NCI-H345 (cell line): ENCODE measurements at places on chromosomes 3 and 15.

DNA sequence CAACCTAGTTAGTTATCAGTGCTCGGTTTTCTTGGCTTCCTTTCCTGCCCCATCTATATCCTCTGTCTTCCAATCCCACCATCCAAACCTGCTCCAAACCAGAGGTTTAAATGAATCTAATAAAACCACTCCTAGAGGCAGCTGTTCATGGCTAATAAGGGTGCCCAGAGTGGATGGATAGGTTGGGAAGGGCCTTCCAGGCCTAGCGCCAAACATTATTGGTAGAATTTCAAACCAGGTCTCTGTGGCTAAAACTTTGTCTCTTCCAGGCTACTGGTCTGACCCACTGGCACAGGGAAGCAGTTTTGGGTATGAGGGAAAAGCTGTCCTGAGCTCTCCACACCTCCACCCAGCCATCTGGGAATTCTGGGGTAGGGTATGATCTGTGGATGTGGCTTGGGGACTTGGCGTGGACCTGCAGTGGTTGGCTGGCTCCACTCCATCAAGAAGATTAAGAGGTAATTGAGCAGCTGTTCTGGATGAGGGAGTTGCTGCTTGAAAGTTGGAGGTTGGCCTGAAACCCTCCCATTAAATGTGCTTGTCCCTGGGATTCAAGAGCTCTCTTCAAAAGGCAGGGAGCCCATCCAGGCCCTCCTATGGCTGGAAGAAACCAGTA lies 29.3 kb upstream of the INSYN1 start:
- DNase-seq, result no peak

DNA sequence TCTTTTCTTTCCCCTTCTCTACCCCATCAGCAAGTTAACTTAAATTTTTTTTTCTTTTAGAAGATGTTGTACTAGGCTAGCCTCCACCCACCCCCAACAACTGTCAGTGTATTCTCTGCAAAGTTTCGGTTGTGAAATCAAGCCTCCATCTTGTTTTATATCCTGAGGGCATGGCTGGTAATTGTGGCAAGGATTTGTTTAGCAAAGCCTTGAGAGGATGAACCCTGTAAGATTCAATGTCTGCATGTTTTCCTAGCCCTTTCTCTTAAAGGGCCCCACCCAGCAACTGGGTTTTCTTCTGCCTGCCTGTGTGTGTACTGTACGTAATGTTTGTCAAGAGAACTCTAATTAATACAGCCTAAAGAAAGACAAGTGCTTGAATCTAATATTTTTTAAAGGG lies 475.3 kb downstream of the FHIT start:
- no peak for DNase-seq

- DNase-seq, result no peak
These were observed 53.0 kb downstream of the DTWD1 start for GRCh38 chr15:49673861-49674260.

DNA sequence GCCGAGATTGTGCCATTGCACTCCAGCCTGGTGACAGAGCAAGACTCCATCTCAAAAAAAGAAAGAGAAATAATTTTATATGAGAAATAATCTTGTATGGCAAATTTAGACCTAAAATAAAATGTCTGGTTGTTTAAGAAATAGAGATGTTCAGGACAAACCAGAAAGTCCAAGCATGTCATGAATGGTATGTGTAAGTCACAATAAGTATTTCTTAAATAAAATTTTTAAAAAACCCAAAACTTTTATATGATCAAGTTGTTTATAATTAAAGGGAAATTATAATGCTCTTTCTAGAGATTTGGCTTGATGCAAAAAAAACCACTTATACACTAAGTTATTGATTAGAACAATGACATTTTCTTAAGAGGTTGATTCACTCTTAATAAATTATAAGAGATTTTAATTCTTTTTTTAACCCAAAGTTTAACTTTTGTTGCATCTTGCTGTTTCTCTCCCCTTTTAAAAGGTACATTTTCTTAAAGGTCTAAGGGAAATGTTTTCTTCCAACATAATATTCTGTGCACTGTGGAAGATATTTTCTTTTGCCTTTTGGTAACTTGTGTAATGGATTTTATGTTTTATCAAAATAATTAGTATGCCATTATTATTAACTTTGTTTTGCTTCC lies 105.7 kb downstream of the RTP4 start:
- no peak for DNase-seq

GRCh38 chr3:154143873-154144272 lies 22.7 kb downstream of the ARHGEF26 start:
- DNase-seq, result no peak

- no peak for DNase-seq
These were observed 685.7 kb downstream of the MECOM start for GRCh38 chr3:168977716-168978374.

DNA sequence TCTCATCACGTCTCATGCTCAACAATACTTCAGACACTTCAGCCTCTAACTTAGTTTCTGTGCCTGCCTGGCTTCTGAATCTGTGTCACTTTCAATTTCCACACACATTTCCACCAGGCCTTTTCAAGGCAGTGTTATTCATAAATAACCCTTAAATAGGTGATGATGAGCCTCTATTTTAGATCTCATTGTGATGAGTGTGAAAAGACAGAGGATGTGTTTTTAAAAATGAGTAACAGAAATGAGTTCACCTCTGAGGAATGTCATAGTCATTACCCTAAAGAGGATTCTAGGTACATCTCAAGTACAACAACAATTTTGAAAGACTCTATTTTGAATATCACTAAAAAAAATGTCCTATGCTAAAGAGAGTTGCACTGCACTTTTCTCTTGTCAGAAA lies 64.6 kb downstream of the STAC start:
- DNase-seq, result no peak

GRCh38 chr3:154149286-154149685 lies 28.1 kb downstream of the ARHGEF26 start:
- no peak for DNase-seq

GRCh38 chr3:127783642-127784160 lies 38.6 kb downstream of the MGLL start:
- no peak for DNase-seq

DNA sequence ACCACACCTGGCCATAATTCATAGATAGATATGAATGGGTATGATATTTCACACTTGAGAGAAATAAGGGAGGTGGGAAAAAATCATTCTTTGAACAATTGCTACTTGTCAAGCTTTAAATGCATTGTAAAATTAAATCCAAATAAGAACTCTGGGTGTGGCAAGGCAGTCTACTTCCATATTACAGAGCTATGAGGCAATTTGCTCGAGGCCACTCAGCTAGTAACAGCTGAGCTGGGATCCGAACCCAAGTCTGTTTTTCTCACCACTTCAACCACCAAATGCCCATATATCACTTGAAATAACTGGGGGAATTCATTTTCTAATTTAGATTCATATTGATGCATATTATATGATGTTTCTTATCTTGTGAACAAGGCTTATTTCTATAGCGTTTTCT lies 482.2 kb upstream of the ADAMTS9 start:
- no peak for DNase-seq

- DNase-seq, result no peak
These were observed 18.7 kb upstream of the TJP1 start for GRCh38 chr15:29840926-29841325.

- no peak for DNase-seq
These were observed 140.7 kb upstream of the PLXND1 start for GRCh38 chr3:129747136-129747535.

DNA sequence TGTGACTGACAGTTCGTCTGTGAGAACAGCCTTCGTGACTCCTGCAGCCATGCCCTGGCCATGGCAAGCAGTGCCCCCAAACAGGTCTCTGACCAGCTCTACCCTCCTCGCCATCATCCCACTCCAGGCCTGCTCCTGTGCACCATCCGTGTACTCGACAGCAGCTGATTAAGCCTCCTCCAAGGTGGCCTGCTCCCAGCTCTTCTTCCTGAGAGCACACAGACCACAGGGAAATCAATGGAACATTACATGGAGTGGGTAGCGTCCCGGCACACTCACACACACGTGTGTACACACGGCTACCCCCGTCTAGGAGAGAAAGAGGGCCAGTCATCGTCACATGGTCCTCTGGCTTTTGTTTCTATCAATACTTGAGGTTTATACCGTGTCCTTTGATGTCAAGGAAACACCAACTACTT lies 21.1 kb downstream of the ANXA2 start:
- DNase-seq, result no peak

- DNase-seq, result no peak
These were observed 141.0 kb downstream of the CHDH start for GRCh38 chr3:53705024-53705745.

DNA sequence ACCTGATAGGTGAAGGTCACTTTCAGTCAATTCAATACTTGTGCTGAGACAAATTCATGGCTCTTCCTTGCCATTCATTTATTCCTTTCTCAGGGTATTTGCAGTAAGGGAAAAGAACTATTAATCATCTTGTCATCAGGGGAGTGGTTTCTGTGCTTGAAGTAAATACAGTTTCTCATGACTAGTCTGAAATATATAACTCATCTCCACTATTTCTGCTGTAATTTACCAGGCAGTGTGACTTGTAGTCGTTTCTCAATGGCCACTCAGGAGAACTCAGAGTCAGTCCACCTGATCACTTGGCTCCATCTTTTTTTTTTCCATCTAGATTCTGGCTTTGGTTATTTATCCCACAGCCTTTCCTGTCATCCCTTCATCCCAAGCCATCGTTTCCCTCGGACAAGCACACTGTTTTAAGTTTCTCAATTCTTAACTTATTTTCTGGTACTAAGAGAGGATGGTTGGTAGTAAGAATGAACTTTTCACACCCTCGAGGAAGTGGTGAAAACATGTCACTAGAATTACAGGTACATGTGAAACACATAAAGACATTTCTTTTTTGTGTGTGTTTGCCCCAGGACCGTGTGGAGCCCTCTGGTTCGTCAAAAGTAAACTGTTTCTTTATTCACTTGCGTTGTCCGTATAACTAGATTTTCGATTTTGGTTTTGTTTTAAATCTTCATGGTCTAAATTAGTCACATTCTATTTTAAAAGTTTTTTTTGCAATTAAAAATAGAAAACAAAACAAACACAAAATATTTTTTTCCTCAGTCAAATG lies 620.2 kb downstream of the ZBBX start:
- DNase-seq, result no peak

DNA sequence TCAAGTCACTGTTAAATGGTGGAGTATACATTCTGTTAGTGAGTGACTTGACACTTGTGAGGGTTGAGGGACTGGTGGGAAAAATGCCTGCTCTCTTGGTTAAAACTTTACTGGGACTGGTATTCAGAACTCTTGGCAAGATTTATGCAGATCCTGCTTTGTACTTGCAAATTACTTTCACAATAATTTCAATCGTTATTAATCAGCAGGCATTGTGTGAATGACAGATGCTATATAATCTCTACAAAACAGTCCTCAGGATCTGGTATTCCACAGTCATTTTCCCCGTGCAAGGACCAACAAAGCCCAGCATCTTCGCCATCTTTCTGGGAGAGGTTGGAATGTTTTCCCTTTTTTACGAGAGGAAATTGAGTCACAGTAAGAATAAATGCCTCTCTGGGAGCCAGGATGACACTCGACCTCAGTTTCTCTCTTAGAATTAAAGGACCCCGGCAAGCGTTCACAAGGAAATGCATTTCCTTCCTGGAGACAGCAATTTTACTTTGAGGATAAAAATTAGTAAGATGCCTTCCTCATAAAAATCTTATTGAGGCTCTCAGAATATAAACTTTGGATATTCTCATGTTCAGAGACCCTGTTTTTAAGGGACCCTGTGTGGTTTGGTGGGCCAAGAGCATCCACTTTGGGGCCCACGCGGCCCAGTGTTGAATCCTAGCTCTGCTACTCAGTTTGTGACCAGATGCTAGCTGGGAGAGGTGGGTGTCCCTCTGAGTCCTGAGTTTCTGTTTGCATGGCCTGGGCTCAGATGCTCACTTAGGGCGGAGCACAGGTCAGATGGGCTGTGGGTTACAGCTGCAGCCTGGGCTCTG lies 45.3 kb upstream of the PLCL2 start:
- DNase-seq, result no peak

GRCh38 chr15:41340189-41340695 lies 7.6 kb downstream of the NUSAP1 start:
- no peak for DNase-seq

DNA sequence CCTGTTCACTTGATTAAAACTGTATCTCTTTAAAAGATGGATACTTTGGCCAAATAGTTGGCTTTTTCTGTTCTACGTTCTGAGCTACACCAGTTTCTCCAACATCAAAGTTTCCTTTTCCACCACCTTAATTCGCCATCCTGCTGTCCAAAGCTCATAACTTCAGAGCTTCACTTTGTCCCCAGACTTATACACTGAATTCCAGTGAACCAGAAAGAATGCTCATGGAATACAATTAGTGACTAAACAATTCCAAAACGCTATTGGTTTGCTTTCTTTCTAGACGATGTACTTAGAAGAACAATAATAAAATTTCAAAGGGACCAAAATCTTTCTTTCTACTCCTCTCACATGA lies 23.2 kb downstream of the GPR15 start:
- no peak for DNase-seq

GRCh38 chr15:66323312-66323928 lies 30.1 kb downstream of the DIS3L start:
- no peak for DNase-seq

DNA sequence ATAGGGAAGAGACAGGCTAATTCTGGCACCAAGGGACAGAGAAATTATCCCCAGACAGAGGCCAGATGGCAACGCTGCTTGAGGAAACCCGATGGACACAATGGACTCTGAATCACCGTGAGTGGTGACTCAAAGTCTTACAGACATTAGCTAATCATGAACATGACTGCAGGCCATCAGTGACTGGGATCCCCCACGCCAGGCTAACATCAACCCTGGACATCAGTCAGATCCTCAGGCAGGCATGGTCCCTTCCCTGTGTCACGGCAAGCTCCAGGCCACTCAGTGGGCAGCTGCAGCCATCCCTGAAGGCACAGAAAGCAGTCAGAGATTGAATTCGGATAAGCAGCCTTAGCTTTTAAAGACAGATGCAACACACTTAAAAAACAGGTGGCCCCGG lies 23.8 kb upstream of the OXTR start:
- no peak for DNase-seq

DNA sequence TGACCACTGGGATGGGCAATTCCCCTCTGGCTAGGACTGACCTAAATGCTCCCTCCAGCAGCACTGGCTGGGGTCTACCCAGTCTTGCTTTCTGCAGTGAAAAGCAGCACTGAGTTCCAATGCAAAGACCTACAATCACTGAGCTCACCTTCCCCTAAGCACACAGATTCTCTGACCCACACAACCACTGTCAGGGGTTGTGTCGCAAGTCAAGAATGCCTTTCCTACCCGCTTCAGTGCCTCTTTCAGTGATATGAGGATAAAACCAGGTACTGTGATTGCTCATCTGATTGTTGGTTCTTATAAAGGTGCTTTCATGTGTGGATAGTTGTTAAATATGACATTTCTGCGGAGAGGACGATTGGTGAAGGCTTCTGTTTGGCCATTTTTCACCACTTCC lies 345.6 kb downstream of the GAP43 start:
- no peak for DNase-seq

GRCh38 chr15:100932676-100933348 lies 13.7 kb downstream of the LRRK1 start:
- DNase-seq, result no peak

DNA sequence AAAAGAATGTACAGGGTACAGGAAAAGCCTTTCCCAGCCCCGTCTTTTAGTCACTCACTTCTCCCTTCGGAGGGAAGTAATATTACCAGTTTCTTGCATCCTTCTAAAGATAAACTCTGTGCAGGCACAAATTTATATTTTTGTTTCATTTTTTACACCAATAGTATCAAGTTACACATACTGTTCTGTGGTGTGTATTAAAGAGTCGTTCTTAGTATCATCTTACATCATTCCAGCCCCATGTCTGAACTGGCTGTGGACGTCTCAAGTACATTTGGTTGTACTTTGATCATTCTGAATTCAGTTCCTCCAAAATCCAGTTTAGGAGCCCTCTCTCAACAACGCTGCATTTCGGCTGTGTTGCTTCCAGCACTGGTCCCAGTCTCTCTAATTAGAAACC lies 68.7 kb downstream of the LMLN start:
- DNase-seq, result no peak

GRCh38 chr3:177928172-177928873 lies 607.9 kb upstream of the KCNMB2 start:
- no peak for DNase-seq
